ENCODE measurements at places on chromosomes 16 and 17.

- DNase-seq: no peak
These were observed 74.4 kb upstream of the TANC2 start for GRCh38 chr17:62891659-62892058.

DNA sequence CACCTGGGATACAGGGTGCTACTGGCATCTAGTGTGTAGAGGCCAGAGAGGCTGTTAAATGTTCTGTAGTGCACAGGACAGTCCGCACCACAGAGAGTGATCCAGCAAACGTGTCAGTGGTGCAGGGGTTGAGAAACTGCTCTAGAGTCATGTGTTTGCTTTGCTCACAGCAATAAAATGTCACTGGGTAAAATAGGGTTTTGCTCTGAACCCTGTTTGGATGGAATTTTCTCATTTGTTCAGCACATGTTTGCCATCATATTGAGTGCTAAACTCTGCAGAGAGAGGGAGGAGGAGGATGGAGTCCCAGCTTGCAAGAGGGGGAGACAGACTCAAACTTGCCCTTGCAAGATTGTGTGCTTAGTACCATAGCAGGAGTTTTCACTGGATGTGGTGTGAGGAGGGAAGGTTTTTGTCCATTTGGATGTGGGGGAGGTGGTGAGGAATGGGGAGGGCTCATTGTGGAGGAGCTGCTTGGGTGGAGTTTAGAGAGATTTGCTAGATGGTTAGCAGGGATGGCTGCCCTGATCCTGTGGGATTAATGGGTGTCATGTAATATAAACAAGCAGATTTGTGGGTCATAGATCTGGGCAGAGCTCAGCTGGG is 11.8 kb downstream of the PLCG2 start:
- DNase-seq: no peak

DNA sequence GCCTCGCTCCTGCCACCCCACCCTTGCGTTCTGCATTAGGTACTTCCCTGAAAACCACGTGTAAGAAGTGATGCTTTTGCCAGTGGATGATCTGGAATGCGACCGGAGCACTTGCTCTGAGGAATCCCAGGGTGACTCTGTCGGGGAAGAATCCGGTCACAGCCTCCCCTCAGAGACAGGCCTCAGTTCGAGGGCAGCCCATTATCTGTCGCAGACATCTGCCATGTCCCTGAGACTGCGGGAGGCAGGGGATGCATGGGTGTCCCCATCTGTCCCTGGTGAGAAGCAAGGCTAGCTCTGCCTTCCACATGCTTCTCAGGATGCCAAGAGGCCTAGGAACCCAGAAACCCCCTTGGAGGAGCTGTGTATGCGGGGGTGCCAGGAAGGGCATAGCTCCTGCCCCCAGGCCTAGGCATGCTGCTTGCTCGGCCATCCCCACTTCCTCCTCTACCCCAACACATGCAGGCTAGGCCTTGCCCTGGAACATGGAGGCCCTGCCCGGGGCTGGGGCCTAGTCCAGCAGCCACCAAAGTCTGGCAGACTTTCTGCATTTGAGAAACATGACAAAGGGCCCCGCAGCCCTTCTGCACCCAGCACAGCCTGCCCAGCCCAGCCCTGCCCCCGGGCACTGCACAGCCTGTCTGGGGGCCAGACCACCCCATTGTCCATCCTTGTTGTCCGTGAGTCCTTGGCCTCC is 20.5 kb downstream of the MNT start:
- DNase-seq: no peak

GRCh38 chr17:36816907-36817288 is 120.4 kb upstream of the LHX1 start:
- DNase-seq: no peak

DNA sequence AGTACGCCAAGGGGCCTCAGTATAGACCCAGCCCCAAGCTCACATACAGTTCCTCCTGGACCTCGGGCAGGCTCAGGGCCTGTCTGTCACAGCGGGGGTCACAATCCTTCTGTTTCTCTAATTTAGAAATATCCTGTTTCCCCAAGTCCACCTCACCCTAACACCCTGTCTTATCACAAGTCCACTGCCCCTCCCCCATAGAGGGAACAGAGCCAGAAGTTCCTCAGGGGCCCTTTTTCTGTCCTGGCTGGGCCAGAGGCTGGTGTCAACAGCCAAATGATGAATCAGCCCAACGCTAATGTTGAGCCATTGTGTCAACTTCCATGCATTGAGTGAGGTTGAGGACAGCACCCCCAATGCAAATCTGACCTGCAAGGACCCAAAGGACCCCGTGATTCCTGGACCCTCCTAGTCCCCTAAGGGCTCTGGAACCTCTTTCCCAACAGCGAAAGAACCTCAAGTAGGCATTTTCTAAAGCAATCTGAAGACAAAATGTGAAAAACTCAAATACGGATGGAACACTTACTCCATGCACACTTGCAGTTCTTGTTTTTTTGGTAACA is 58.6 kb downstream of the PECAM1 start:
- no peak for DNase-seq

- no peak for DNase-seq
These were observed 256.6 kb upstream of the KCNJ16 start for GRCh38 chr17:69818467-69818866.

DNA sequence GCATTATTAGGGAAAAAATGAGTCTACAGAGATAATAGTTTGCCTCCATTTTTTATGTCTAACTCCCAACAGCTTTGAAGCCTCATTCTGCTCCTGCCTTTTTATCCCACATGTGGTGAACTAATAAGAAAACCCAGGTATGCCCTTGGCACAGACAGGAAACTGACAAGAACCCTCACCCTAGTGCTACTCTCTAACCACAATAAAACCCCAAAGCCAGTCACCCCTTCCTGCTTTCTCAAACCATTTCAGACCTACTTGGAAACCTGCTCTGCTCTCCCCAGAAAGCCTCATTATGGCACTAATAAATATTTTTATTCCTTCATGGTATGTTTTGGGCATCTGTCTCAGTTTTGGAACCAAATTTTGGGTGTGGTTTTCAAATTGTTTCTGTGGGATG is 3.9 kb upstream of the MARVELD3 start:
- DNase-seq: no peak

DNA sequence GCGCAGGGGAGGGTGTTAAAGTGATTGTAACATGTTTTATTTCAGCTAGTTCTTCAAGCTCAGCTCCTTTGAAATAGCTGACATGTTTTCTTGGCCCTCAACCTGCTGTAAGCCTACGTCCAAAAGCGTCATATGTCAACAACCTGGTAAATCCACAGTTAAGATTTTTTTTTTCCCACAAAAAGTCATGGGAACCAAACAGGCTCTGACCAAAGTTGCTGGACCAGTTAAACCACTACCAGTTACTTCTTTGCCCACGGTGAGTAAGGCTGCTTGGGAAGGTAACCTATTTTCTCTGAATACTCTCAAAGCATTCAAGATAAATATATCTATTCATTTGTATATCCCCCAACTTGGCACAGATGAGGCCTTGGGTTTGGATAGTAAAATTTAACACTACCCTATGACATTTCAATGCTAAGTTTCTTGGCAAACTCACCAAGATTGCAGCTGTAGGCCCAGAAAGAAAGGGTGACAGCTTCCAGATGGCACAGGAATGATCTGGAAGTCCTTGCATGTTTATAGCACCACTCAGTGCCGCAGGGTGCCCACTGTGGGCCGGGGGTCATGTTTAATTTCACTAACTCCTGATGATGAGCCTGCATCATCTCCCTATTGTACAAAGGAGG is 166.2 kb downstream of the XYLT1 start:
- DNase-seq: no peak

- peak; percentile 27 for DNase-seq
These were observed at the start of gene SDR42E1 for GRCh38 chr16:82011199-82011641. TSS of gene SDR42E1 (minus strand) at chr16:82011470. CDS start at chr16:82000858, 10,612 bp downstream.

GRCh38 chr17:10155371-10156076 is 42.9 kb downstream of the GAS7 start:
- no peak for DNase-seq

DNA sequence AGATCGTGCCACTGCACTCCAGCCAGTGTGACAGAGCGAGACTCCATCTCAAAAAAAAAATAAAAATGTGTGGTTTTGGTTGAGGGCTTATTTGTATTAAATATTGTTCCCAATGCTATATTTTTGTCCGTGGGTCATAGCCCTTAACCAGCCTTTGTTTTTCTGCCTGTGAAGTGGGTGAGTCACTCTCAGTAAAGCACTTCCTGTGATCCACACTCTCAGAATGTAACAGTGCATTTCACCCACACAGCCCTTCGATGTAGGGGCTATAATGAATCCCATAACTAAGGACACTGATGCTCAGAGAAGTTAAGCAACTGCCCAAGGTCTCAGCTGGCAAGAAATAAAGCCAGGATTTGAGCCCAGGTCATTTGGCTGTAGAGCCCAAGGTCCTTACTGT is 34.7 kb upstream of the POLR3E start:
- DNase-seq: no peak

DNA sequence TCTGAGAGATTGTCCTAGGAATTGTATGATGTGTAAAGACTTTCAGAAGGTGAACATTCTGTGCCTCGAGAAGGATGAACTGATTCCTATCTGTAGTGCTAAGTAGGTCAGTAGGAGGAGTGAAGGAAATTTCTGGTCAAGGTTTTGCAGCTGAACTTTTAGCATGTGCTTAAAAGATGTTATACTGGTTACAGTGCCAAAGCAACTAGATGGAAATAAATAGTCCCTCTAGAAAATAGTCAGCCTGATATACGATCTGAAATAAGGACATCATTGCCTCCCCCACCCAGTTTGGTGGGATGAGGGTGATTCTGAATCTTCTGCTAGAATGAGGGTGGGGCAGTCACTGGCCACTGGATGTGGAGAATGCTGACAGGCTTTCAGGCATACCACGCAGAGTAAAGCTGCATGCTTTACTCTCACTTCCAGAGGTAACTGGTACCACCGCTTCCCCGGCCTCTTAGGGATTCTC is 57.2 kb upstream of the VPS4A start:
- DNase-seq: no peak

- DNase-seq: no peak
These were observed 151.1 kb upstream of the WSCD1 start for GRCh38 chr17:5919089-5919488.

- no peak for DNase-seq
These were observed 334.9 kb downstream of the C16orf95 start for GRCh38 chr16:86982347-86982596.

- no peak for DNase-seq
These were observed 14.2 kb upstream of the MPHOSPH6 start for GRCh38 chr16:82184213-82184612.

DNA sequence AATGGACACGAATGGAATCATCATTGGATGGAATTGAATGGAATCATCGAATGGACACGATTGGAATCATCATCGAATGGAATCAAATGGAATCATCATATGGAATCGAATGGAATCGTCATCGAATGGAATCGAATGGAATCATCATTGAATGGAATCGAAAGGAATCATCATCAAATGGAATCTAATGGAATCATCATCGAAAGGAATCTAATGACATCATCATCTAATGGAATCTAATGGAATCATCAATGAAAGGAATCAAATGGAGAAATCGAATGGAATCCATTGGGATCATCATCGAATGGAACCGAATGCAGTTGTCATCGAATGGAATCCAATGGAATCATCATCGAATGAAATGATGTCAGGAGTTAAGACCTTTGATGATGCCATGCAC is 154.9 kb downstream of the SHCBP1 start:
- no peak for DNase-seq

GRCh38 chr16:81574168-81574567 is 129.6 kb downstream of the CMIP start:
- no peak for DNase-seq

- DNase-seq: no peak
These were observed 42.0 kb downstream of the ABCA9 start for GRCh38 chr17:69018687-69019086.

- no peak for DNase-seq
These were observed at the start of gene TMEM100 for GRCh38 chr17:55722742-55723487. TSS of gene TMEM100 (minus strand) at chr17:55722864. CDS start at chr17:55721070, 1,794 bp downstream.

DNA sequence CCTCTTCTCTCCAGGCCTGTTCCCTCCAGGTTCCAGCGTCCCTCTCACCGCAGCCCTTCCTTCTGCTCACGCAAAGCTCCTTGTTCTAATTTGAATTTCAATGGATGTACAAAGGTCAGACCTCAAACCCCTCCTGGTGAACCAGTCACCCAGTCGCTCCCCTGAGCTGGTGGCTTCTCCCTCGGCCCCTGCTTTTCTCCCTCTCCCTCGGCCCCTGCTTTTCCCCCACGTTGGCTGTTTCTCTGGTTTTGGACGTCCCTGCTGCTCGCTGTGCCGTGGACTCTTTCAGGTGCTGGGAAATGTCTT is 8.6 kb upstream of the MSLN start:
- DNase-seq: no peak

GRCh38 chr17:43695970-43696865 is 34.5 kb upstream of the MEOX1 start:
- DNase-seq: no peak

- no peak for DNase-seq
These were observed 219.6 kb upstream of the IRX3 start for GRCh38 chr16:54506214-54506580.

Data from activated naive CD4-positive, alpha-beta T cell (primary cell).